Activated T-cell treated with anti-CD3 and anti-CD28 coated beads, Interleukin-2, amount 50 U/mL, for 4 hours (primary cell): ENCODE measurements at places on chromosomes 11 and 22. TPM values are rescaled to one million over a fixed set of nuclear protein-coding genes. Genes with fewer than 3 reads are reported as not detected.

PLA2G6 gene
- 18.1 TPM for total RNA-seq

SPON1 gene
- total RNA-seq = 0.82 TPM

KCNK4 gene
- not detected for total RNA-seq

DRD2 gene
- total RNA-seq = not detected

CRY2 gene
- total RNA-seq = 21.9 TPM

PIWIL4 gene
- total RNA-seq = 0.54 TPM

FAM118A gene
- total RNA-seq = 60.3 TPM

OR52H1 gene
- not detected for total RNA-seq

ATP5MG gene
- total RNA-seq = 266 TPM

IGLL1 gene
- total RNA-seq = not detected

- DNase-seq = peak; percentile 55
Measured at GRCh38 chr22:19941365-19942082, at the start of the genes COMT and TXNRD2. Gene COMT (plus strand): TSS chr22:19941772. CDS start chr22:19962527, 20,755 bp downstream. Gene TXNRD2 (minus strand): TSS chr22:19941818. CDS start chr22:19941803, 15 bp downstream.

DNA sequence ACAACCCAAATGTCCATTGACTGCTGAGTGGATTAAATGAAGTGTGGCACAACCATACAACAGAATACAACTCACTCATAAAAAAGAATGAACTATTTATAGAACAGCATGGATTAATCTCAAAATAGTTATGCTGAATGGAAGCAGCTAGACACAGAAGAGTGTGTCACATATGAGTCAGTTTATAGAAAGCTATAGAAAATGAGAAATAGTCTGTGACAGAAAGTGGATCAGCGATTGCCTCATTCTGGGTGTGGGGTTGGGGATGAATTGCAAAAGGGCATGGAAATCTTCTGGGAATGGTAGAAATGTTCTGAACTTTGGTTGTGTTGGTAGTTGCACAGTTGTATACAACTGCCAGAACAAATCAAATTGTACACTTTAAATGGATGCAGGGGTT, 37.4 kb downstream of the PRR5L start:
- no peak for DNase-seq

DNA sequence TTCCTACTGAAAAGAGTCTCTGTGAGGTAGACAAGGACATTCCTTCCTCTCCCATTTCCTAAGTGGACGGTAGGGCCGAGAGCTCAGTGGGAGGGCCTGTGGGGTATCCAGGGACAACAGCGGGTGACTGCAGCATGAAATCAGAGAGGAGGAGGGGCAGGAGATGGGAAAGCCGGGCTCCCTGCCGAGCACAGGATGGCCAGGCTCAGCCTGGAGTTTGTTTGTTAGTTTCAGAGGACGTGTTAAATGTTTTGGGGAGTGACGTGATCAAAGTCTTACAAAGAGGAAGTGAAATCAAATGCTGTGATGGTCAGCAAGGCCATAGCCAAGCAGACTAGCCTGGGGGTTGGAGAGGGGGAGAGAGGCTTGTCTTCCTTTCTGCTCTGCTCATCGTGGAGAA, 152.7 kb downstream of the ADAMTS15 start:
- no peak for DNase-seq

DNA sequence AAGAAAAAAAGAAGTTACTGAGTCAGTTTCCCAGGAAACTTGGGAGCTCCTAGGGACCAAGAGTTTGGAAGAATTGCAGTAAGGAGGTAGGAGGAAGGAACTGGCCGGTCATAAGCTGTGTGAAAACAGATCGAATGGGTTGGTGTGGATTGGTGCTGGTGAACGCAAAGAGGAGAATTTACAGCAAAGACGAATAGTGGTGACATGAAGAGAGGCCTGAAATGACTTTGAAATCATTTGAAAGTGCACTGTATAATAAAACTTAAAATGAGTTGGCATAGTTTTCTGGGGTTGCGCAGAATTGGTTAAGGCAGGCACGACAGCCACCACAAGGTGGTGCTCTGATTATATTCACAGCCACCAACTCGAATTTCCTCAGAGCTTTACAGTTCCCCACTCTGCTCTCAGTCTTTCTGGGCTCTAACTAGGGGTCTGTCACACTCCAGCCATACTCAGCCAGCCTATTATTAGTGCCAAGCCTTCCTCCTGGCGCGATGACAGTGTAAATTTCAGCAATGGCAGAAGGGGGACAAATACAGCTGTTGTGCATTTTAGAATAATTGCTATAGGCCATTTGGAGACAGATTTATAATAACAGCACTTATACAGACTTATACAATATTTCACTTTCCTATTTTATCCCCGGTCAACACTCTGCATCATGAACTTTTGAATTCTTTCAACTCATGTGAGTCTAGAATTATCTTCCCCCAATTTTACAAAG, 8.3 kb upstream of the HTR3B start:
- peak; percentile 6 for DNase-seq

DNA sequence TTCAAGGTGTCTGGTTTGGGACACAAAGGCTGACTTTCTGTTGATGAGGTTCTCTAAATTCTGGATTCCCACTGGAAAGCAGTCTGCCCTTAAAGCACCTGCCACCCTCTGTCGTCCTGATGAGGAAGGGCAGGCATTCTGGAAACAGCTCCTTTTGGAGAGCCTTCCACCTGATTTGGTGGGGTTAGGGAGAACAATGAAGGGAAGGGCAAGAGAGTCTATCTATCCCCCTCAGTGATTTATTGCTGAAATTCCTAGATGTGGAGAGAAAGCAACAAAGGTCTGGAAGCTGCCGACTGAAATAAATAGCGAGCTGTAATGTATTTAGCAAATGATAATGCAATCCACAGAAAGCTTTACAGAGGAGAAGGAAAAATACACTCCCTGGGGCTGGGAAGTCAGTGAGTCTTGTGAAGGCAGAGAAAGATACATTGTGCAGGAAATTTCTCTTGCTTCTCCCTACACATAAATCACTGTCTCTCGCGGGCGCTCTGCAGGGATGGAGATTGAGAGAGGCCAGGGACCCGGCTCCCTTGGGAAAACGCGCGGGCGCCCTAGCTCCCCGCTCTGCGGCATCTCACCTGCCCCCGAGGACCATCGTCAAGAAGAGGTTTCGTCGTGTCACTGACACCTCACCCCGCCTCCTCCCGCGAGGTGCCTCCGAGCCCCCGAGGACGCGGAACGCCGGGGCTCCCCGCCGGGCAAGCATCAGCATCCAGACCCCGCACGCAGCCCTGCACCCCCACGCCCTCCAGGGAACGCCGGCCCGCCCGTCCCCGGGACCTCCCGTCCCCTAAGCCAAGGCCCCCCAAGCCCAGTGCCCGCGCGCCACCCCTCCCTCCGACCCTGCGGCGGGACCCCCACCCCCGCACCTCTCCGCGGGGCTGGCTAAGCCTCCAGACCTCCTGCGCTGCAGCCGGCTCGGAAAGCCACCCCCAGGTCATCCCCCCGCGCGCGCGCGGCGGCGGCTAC, 673 bp downstream of the CDON start:
- peak; percentile 24 for DNase-seq

DNA sequence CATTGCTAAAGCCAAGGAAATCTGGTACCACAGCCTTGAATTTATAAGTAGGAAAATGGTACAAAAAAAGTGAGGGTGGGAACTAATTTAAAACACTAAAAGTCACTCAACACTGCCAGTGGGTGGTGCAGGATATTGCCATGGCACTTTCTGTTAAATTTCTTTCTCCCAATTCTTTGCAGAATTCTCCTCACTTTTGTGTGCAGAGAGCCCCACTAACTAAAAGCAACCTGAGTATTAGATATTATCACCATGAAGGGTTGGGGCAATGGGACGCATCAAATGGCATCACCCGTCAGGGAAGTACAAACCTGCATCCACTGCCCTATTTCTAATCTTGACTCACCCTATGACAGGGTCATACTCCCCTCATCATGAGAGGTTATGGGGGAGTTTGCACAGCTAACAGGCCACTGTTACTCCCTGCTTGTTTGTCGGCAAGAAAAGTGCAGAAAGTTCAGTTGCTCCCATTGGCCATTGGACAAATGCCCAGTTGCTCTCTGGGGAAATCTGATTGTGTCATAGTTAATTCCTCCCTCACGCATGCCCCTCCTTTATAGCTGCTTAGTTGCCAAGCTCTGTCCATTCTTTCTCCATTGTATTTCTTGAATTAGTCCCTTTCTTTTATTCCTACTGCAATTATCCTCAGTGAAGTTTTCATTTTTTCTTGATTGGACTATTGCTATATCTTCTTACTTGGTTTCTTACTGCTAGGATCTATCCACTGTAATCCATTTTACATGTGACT, 93.8 kb upstream of the BLID start:
- no peak for DNase-seq

- no peak for DNase-seq
Measured at GRCh38 chr11:104918113-104918824, 20.0 kb upstream of the CASP12 start.

DNA sequence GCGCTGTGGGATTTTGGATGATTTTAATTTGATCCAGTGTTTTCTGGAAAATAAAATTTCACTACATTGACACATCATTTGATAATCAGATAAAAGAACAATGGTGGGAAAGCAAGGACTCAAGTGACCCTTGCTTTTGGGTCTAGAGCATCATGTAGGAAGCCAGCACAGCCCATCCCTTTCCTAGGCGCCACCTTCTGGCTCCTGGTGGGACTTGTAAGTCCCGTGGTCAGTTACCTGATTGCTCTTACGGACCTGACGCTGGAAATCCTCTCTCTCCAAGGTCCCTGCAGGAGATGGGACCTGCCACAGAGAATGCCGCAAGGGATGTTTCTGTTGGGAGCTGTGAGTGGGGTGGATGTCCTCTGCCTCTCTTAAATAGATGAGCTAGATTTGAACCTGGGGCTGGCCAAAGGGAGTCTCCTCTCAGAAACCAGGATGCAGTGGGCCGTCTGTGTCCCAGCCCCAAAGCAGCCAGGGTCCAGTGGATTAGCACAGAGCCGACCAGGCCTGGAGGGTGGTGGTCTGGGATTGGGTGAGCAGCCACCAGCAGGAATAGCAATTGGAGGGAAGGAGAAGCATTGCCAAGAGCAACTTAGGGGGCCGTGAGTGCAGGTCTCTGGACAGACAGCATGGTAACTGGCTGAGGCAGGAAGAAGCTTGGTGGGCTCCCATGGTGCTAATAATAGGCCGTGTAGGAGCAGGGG, 21.7 kb downstream of the TIMP3 start:
- DNase-seq = no peak

DNA sequence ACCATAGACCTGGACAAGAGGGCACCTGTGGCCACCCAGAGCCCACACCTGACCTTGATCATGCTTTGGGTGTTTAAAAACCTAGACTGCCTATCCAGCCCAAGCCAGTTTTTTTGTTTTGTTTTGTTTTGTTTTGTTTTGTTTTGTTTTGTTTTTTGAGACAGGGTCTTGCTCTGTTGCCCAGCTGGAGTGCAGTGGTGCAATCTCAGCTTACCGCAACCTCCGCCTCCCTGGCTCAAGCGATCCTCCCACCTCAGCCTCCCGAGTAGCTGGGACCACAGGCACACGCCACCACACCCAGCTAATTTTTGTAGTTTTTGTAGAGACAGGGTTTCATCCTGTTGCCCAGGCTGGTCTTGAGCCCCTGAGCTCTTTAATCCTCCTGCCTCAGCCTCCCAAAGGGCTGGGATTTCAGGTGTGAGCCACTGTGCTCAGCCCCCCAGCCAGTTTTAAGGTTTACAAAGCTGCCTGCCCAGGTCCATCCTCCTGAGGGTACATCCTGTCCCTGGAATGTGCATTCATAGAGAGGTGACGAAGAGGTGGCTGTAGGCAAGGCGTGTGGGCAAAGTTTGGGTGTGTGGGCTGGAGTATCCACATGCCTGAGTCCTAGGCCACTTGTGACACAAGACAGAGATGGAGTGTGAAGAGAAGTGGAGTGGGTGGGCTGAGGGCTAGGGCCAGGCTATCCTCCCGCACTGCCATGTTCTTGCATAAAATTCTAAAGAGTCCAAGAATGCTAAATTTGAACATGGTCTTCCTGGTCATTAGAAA, 3.3 kb upstream of the CD82 start:
- no peak for DNase-seq

DNA sequence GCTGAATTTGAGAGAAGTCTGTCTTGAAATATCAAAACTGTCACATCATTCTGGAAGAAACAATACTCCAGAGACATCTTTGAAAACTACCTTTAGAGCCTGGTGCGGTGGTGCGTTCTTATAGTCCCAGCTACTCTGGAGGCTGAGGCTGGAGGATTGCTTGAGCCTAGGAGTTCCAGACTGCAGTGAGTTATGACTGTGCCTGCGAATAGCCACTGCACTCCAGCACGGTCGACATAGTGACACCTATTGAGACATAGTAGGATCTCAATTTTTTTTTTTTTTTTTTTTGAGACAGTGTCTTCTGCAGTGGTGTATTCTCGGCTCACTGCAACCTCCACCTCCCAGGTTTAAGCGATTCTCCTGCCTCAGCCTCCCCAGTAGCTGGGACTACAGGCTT, 11.5 kb upstream of the AIFM3 start:
- no peak for DNase-seq

GRCh38 chr11:70124321-70125000, 46.3 kb downstream of the ANO1 start:
- DNase-seq = no peak

- DNase-seq = no peak
Measured at GRCh38 chr22:20979940-20980453, 2.1 kb upstream of the LZTR1 start.

GRCh38 chr11:118768690-118769089, 22.3 kb downstream of the DDX6 start:
- no peak for DNase-seq

DNA sequence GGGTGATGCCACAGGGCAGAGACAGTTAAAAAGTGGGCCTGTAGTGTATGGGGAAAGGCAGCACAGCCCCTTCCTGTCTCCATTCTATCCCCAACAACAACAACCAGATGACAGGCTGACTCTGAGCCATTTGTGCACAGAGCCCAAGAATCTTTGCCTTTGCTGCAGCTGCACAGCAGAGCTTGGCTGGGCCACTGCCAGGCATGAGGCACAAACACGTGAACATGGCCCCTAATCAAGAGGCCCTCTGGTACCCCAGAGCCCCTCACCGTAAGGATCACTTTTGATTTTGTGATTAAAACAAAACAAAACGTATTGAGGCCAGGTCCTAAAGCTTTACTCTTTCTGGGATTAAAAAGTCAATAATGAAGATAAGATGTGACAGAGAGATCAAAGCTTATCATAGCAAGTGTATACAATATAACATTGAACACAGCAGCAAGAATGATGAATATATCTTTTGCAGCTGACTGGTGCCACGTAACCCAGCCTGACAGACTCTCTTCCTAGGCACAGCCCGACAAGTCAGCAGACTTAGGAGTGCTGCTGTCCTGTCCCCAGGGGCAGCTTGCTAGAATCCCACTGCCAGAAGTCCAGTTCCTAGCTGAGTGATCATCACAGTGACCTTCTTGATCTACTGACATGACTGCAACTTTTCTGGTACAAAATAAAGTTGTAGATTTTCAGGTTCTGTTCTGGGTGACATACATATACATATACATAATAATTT, 117.8 kb downstream of the SERGEF start:
- DNase-seq = no peak

DNA sequence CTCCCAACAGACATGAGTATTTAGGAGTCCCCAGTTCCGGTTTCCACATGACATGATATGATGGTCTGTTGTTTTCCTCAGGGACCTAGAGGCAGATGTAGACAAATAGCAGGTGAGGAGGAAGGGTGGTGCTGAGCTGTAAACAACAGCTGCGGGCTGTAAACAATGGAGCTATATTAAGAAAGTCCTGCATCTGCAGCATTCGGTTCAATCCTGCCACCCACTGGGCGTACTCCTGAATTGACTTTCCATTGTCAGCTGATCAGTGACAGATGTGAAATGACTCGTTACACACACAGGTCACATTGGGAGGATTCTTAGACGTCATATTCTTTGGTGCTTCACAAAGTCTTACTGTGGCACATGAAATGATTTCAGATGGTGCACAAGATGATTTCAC, 26.8 kb upstream of the RAG1 start:
- DNase-seq = no peak
